ENCODE measurements at places on chromosomes 5 and 9. TPM values are rescaled to one million over a fixed set of nuclear protein-coding genes. Genes with fewer than 3 reads are reported as not detected.

The KCNIP1 gene
- polyA plus RNA-seq: 10.8 TPM

The OR1J2 gene
- not detected for polyA plus RNA-seq

The ROPN1L gene
- polyA plus RNA-seq: 0.95 TPM

The SPINK4 gene
- not detected for polyA plus RNA-seq

The DMGDH gene
- 23.9 TPM for polyA plus RNA-seq

The SEMA5A gene
- polyA plus RNA-seq: 46.3 TPM

The PCDHB6 gene
- 3.5 TPM for polyA plus RNA-seq

The ZNF883 gene
- polyA plus RNA-seq: 11.1 TPM

The TMEM174 gene
- 20.1 TPM for polyA plus RNA-seq

The ANKRD31 gene
- polyA plus RNA-seq: 0.86 TPM

The PCSK5 gene
- polyA plus RNA-seq: 18.0 TPM

The AGXT2 gene
- polyA plus RNA-seq: 45.6 TPM

The ZCCHC9 gene
- polyA plus RNA-seq: 46.7 TPM

The FLT4 gene
- 23.6 TPM for polyA plus RNA-seq

The GEMIN5 gene
- polyA plus RNA-seq: 22.5 TPM

The SPATA31D4 gene
- not detected for polyA plus RNA-seq

The C5orf46 gene
- not detected for polyA plus RNA-seq

The C5orf15 gene
- polyA plus RNA-seq: 131 TPM

The ITK gene
- polyA plus RNA-seq: 0.23 TPM

The ARL14EPL gene
- polyA plus RNA-seq: not detected

The ISL1 gene
- polyA plus RNA-seq: not detected

The RASEF gene
- 8.5 TPM for polyA plus RNA-seq

The GLDC gene
- 22.4 TPM for polyA plus RNA-seq

The BAAT gene
- polyA plus RNA-seq: 0.47 TPM

The SCGB3A2 gene
- 0.73 TPM for polyA plus RNA-seq

The TAS2R1 gene
- polyA plus RNA-seq: 0.42 TPM

The RPS14 gene
- polyA plus RNA-seq: 1,953 TPM

The ORM1 gene
- polyA plus RNA-seq: 0.22 TPM

The OGN gene
- 40.2 TPM for polyA plus RNA-seq

The PCDHGB2 gene
- 4.0 TPM for polyA plus RNA-seq

The FOXD4 gene
- polyA plus RNA-seq: 0.62 TPM

The CDX1 gene
- polyA plus RNA-seq: 0.45 TPM

The ECSCR gene
- polyA plus RNA-seq: 21.9 TPM

The PCDHA7 gene
- 0.35 TPM for polyA plus RNA-seq

The LCN2 gene
- polyA plus RNA-seq: 0.75 TPM

The NOL6 gene
- 26.0 TPM for polyA plus RNA-seq

The PRSS3 gene
- 3.6 TPM for polyA plus RNA-seq

The NSG2 gene
- polyA plus RNA-seq: 0.35 TPM

The DPH7 gene
- 55.2 TPM for polyA plus RNA-seq

The SLC36A2 gene
- polyA plus RNA-seq: 21.0 TPM

The CD14 gene
- 5.6 TPM for polyA plus RNA-seq

The TRIP13 gene
- 14.5 TPM for polyA plus RNA-seq

The SH3TC2 gene
- 0.96 TPM for polyA plus RNA-seq
